ENCODE measurements at places on chromosomes 6 and 20.

DNA sequence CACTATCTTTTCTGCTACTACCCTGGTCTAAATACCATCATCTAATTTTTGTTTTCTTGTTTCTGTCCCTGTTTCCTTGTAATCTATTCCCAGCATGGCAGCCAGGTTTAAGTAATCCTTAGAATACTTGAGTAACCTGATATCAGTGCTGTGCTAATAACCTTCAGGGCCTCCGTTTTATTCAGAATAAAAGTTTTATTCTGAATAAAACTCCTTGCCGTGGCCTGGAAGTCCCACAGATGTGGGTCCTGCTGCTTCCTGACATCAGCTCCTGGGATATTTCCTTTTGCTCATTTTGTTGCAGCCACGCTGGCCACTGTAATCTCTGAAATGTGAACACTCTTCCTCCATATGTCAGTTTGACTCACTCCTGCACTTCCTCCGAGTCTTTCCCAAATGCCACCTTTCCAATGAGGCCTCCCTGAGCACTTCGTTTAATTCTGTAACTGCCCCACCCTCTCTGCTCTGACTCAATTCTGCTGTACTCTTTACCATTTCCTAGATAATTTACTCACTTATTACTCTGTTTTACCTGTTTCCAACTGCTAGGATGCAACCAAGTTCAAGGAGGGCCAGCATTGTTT lies 114.0 kb upstream of the FOXA2 start:
- DNase-seq = no peak

- no peak for DNase-seq
These were observed 1.6 kb downstream of the TNFRSF6B start for GRCh38 chr20:63697868-63698545.

GRCh38 chr6:36862848-36863382 lies 11.7 kb downstream of the PPIL1 start:
- DNase-seq = no peak

- DNase-seq = no peak
These were observed 144.1 kb upstream of the EEF1E1 start for GRCh38 chr6:8246403-8246802.

- DNase-seq = no peak
These were observed 536.9 kb upstream of the HS3ST5 start for GRCh38 chr6:114879693-114880092.

DNA sequence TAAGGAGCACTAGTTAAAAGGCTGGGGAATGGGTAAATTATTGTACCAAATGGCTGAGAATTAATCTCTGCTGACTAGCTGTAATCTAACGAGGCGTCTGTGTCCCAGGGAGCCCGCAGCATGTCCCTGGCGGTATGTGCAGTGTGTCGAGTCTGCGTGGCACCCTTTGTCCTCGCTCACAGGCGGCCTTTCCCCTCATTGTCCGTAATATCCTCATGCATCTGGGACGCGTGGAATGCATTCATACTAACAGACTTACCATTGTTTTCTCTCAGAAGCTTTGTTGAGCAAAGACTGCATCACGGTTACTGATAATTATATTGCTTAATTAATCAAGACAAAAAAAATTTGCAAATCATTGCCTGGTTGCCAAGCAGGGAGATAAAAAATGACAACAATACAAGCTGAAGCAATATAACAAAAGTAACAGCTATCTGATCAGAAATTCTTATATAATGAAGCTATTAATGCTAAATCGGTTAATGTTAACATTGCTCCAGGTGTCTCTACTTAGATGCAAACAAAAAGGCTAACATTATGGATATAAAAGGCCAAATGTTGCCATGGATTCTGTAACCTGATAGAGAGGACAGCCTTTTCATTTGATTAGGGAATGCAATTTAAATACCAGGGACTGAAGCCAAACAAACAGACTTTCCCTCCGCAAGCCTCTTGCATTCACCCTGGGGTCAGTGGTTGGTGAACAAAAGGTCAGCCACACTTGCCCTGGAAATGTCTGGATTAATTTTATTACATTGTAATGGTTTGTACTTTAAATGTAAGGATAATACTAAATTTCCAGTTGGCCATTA lies 124.8 kb downstream of the INSM1 start:
- no peak for DNase-seq
